ENCODE measurements at places on chromosomes 2 and 18. TPM values are rescaled to one million over a fixed set of nuclear protein-coding genes. Genes with fewer than 3 reads are reported as not detected.

Gene ST8SIA5
- total RNA-seq: not detected

Gene RRM2
- 186 TPM for total RNA-seq

Gene REEP1
- total RNA-seq: 0.67 TPM

Gene GPR45
- not detected for total RNA-seq

Gene SERPINB11
- not detected for total RNA-seq

Gene ANKMY1
- total RNA-seq: 4.3 TPM

Gene ABCG5
- total RNA-seq: not detected

Gene KIF3C
- 14.1 TPM for total RNA-seq

Gene CHRNG
- not detected for total RNA-seq

Gene FKBP7
- total RNA-seq: 42.5 TPM

All from bronchus fibroblast of lung (primary cell).